ENCODE measurements at places on chromosomes 3 and 15.

- H3K36me3 ChIP-seq: no peaks in the 10 kb centered on the region
- no peak overlapping the region for H3K27ac ChIP-seq
- no peaks in the 10 kb centered on the region for H3K4me1 ChIP-seq
- no peak overlapping the region for H3K4me3 ChIP-seq
Measured at GRCh38 chr3:135895106-135895733, 70.3 kb upstream of the PPP2R3A start.

DNA sequence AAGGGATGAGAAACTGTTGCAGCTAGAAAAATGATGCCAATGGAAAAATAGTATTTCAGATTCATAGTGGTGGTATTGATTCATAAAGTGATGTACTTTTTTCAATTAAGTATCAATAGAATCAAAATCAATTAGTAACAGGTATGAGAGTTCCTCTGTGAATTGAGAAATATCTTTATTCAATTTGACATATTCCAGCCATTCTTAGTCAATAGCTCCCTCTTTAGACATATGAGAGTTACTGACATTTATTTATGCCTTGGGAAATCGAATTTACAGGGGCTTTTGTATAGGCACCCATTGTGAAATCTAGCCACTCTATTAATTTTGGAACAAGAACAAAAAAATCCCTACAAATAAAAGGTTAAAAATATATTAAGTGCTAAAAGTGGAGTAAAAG, 386.9 kb upstream of the CNTN3 start:
- no peak for DNase-seq
- H3K27ac ChIP-seq: no peak overlapping the region
- H3K27me3 ChIP-seq: no peaks in the 10 kb centered on the region
- no peaks in the 10 kb centered on the region for H3K36me3 ChIP-seq
- H3K4me1 ChIP-seq: no peaks in the 10 kb centered on the region

DNA sequence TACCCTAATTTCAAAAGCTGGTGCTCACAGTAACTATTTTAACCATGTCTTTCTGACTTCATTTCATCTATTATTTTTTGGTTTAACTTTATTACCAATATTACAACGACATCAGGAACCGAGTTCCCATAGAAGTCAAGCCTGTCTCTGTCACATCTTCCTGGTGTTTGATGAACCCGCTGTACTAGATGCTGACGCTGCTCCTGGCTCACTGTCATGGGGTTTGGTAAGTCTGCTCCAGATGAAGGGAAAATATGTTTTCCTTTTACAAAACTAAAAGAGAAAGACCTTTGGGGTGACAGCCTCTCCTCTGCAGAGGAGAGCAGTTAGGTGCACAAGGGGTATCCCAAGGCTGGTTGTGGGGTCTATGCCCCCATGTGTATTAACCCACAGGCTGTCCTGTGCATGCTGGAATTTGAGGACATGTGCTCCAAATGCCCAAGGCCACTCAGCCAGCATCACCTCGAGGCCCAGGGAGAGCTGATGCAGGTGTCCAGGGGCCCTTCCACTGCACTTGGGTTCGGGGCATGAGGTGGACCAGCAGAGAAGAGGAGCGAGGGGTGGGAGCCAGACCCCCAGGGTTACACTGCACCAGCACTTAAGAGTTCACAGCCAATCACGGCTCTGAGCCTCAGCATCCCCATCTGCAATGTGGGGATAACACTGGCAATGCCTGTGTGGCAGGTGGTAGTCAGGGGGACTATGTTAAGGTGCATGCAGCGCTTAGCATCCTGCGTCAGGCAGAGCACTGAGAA, 62.2 kb downstream of the ATP10A start:
- no peak overlapping the region for H3K27ac ChIP-seq
- peak; percentile 23 for DNase-seq
- H3K36me3 ChIP-seq: no peaks in the 10 kb centered on the region
- no peaks in the 10 kb centered on the region for H3K27me3 ChIP-seq

DNA sequence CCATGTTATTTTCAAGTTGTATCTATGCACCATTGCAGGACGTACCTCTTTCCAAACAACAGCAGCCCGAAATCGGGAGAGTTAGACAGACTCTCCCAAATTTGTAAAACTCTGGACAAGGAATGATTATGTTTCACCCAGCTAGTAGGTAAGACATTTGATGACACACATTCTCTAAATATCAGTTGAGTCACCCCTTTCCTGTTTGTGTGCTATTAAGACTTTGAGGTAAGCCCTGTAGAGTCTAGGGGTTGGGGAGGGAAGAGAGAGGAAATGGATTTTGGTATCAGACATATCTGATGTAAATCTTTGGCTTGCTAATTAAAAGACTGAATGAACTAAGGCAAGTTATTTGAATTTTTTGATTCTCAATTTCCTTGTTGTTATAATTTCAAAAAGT, 999.0 kb downstream of the TUSC7 start:
- H3K27me3 ChIP-seq: no peaks in the 10 kb centered on the region
- H3K4me3 ChIP-seq: no peak overlapping the region
- no peaks in the 10 kb centered on the region for H3K36me3 ChIP-seq
- H3K4me1 ChIP-seq: no peaks in the 10 kb centered on the region
- H3K27ac ChIP-seq: no peak overlapping the region
- DNase-seq: no peak

DNA sequence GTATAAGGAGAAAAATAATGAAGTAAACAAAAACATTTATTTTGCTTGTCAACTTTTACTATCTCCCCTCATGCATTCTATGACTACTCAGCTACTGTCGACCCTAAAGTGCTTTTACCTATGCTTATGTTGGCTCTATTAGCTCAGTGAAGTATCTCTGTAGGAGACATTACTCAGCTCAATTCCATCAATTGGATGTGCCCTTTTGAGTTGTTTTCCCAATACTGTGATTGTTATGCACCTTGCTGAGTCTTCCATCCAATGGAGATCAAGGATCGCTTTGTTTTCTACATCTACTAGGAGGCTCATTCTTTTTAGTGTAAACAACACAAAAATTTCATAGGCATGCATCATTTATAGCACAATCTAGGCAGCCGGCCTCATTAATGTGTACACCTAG, 403.8 kb upstream of the ARL6 start:
- DNase-seq: no peak
- no peak overlapping the region for H3K27ac ChIP-seq

DNA sequence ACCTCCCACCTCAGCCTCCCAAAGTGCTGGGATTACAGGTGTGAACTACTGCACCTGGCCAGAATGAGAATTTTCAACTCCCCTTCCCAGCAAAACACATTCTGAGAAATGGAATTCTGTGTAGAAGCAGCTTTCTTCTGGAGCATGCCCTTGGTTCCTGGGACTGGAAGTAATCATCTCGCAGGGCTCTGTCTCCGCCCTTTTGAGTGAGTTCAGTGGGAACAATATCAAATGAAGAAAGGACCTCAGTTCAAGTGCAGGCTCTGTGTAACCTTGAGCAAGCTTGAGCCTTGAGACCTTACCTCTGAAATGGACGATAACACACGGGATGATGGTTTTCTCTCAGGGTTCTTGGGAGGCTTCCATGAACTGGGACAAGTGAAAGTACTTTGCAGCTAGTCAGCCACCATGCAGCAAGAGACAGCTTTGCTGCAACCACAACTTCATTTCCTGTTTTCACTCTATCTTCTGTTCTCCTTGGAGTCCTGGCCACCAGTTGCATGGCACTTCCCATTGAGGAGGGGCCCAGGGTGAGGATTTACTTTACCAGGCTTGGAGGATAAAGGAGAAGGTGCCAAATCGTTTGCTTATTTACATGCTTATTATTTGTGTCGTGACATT, 35.7 kb upstream of the IGF1R start:
- no peak overlapping the region for H3K27ac ChIP-seq
- H3K4me1 ChIP-seq: no peaks in the 10 kb centered on the region
- H3K27me3 ChIP-seq: no peaks in the 10 kb centered on the region
- no peak for DNase-seq
- no peaks in the 10 kb centered on the region for H3K36me3 ChIP-seq
- H3K4me3 ChIP-seq: no peak overlapping the region
